ENCODE measurements at places on chromosomes 1 and 21.
A peak's percentile ranks its signal among the peaks of the same experiment; 100 is the strongest.

GRCh38 chr21:31255896-31256295 is 88.2 kb downstream of the TIAM1 start:
- DNase-seq: no peak

DNA sequence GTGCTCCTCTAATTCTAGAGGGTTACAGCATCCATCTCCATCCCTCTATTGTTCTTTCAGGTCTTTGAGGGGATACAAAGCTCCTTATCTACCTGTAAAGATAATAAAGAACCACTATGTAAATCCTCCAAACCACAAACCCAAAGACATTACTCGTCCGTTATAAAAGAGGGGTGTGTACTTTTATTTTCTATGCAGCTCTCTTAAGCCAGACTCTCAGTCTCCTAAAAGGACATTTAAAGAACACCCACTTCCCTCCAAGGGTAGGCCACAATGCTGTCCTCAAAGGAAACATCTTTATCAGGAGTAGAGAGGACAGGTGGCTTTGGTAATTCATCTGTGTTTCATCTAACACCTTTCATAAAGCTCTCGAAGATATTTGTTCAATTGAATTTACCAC is 67.9 kb upstream of the DYNLT5 start:
- no peak for DNase-seq

DNA sequence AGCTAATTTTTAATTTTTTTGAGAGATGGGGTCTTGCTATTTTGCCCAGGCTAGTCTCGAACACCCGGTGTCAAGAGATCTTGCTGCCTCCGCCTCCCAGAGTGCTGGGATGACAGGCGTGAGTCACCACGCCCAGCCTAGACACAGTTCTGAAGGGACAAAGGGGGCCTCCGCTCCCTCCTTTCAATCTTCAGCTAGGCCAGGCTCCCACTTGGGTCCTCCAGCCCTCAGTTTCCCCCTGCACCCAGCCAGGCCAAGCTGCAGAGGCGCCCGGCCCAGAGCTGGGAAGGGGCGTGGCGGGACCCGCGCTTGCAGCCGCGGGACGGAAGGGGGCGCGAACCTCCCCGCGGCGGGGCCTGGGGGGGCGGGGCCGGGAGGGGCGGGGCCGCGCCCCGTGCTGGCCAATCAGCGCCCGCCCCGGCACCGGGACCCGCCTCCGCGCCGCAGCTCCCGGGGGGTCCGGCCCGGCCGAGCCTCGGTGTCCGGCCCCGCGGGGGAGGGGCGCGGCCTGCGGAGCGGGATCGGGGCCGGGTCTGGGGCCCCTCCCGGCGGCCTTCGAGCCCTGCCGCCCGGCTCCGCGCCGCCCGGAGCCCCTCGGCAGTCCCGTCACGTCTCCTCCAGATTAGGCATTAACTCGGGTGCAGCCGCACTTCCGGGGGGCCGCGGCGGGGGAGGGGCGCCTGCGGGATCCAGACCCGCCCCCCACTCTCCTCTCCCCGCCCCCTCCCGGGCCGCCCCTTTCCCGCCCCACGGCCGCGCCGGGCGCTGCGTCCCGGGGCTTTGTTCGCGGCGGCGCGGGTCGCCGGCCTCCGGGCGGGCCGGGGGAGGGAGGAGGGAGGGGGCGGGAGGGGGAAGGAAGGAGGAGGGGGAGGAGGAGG is 559 bp upstream of the AGRN start:
- peak; percentile 62 for DNase-seq

DNA sequence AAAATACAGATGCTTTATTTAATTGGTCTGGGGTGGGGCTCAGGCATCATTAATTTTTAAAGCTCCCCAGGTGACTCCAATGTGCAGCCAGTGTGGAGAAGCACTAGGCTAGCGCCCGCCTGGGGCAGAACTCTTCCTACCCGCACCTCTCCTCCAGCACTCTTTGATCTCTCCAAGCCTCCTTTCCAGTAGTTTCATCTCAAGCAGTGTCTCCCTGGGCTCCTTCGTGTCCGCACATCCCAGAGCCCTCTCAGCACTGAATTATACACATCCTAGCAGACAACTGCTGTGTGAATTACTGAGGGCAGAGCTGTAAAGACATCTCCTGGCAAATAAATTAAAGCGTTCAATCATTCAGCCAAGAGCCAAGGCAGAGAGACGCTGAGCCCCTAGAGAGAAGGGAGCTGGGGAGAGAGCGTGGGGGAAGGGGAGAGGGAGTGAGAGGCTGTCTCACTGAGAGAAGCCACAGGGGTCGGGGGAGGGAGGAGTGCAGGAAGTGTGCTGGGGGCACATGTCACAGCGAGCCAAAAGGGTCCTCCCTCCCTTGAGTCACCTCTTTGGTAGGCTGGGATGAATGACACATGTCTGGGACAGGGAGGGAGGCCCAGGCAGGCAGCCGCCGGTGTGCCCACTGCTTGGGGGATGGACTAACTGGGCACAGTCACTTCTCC is 21.0 kb upstream of the PARP1 start:
- no peak for DNase-seq

GRCh38 chr1:89763649-89763986 is 57.2 kb upstream of the LRRC8D start:
- DNase-seq: no peak

- DNase-seq: peak; percentile 16
Measured at GRCh38 chr1:156052862-156053767, 483 bp downstream of the UBQLN4 start.

GRCh38 chr1:153342178-153342577 is 6.5 kb downstream of the PGLYRP4 start:
- no peak for DNase-seq

DNA sequence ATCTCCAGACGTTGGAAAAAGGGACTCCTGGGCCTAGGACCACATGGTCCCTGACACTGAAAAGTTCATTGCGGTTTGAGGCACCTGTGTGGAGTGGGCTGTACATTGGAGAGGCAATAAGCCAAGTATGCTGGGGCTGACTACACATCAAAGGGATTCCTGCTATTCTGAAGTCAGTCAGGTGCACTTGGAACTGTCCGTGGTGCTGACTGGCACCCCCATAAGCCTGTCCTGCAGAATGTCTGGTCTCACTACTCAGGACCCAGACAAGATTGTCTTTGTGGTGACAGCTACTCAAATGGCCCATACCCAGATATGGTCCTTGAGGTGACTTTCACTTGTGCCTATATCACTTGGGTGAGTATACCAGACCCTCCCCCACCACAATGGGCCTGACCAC is 150.6 kb downstream of the RWDD3 start:
- DNase-seq: no peak

- DNase-seq: no peak
Measured at GRCh38 chr1:236089046-236089773, 24.3 kb upstream of the NID1 start.

DNA sequence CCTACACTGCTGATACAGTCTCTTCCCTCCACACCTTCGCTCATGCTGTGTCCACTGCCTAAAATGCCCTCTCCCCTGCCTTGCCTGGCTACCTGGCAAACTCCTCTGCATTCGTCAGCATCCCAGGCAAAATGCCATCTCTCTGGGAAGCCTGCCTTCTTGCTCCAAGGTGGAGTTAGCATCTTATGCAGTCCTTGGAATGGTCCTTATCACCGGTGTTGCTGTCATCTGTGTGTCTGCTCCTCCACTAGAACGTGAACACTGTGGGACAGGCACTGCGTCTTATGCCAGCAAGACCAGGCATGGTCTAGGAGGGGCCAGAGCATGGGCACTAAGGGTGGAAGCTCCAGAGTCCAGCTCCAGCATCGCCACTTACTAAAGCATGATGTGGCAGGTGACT is 211.8 kb downstream of the MATN1 start:
- no peak for DNase-seq

- DNase-seq: no peak
Measured at GRCh38 chr1:24390924-24391782, 22.4 kb downstream of the STPG1 start.

GRCh38 chr1:23848673-23849616 is 19.1 kb downstream of the FUCA1 start:
- DNase-seq: no peak

DNA sequence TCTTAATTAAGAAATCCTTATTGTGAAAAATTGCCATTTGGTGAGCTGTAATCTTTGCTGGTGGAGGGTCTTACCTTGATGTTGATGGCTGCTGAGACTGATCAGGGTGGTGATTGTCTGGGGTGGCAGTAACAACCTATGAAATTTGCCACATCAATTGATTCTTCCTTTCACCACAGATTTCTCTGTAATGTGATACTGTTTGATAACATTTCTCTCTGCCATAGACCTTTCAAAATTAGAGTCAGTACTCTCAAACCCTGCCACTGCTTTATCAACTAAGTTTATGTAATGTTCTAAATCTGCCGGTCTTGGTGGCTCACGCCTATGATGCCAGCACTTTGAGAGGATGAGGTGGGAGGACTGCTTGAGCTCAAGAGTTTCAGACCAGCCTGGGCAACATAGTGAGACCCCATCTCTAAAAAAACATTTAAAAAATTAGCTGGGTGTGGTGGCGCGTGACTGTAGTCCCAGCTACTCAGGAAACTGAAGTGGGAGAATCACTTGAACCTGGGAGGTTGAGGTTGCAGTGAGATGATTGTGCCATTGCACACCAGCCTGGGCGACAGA is 5.0 kb downstream of the KPNA6 start:
- DNase-seq: no peak

- DNase-seq: no peak
Measured at GRCh38 chr1:218499011-218499691, 154.0 kb downstream of the TGFB2 start.

GRCh38 chr1:16430606-16431005 is 6.6 kb downstream of the SPATA21 start:
- DNase-seq: no peak

DNA sequence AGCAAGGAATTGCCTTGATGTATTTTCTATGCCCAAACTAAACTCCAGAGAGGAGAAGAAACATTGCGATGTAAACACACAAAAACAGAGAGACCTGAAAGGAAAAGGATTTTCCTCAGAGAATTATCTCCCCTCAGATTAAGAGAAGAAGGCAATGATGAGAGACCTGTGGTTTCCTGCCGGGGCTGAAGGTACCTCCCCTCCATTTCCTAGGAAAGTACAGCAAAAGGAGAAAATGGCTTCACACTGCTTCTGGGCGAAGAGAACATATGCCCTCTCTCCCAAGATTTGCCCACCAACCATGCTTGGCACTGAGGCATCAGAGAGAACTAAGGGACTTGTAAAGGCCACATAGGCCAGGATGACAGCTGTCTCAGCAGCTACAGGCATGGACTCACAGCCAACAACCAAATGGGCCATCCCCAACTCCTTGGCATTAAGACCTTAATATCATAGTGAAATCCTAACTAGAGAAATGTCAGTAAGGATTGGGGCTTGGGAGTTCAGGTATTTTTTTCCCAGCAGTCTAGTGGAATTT is 523.0 kb downstream of the PTPRC start:
- no peak for DNase-seq

DNA sequence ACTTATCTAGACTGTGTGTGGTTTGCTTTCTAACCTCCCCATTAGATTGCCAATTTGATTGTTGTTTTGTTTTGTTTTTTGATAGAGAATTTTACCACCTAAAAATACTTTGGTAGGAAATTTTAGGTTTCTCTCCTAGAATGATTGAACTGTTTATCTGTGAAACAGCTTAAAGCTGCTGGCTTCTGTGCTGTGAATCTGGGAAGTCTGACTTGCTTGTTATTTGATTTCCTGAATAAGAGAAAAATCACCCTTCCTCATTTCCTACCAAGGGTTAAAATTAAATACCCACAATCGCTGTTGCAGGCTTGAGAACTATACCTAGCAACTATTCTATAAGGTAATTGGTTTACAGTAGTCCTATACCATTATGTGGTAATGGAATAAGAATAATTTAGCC is 198.9 kb upstream of the CACYBP start:
- DNase-seq: no peak

GRCh38 chr1:38152351-38153065 is 105.9 kb upstream of the POU3F1 start:
- DNase-seq: no peak

DNA sequence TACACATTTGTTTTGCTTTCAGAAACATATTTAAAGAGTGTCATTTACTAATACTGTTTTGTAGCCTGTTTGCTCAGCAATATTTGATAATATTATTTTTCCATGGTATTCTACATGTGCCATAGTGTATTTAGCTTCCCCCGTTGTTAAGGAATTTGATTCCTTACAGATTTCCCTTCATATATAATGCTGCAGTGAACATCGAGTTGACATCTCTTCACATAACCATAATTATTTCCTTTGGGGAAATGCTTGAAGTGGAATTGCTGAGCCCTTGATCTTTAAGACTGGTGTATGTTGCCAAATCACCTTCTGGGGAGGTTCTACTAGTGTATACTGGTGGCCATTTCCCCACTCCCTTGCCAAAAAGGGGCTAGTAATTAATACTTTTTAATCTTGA is 42.6 kb downstream of the FAM163A start:
- no peak for DNase-seq

GRCh38 chr1:169460191-169460833 is 25.4 kb downstream of the SLC19A2 start:
- no peak for DNase-seq

DNA sequence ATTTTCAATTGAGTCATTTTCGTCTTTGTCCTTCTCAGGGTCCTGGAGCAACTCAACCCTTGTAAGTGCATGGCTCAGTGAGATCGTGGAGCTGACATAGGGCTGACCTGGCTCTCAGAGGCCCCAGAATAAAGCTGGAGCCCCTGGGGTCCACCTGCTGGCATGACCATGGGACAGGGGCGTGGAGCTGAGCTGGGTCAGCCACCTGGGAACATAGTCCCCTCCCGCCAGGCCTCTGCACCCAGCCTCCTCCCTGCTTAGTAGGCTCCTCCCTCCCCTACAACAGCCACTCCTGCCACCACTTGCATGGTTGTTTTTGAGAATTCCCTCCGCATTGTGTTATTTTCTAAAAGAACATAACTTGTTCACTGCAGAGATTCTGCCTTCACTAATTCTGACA is 3.1 kb upstream of the RIPK4 start:
- DNase-seq: no peak

DNA sequence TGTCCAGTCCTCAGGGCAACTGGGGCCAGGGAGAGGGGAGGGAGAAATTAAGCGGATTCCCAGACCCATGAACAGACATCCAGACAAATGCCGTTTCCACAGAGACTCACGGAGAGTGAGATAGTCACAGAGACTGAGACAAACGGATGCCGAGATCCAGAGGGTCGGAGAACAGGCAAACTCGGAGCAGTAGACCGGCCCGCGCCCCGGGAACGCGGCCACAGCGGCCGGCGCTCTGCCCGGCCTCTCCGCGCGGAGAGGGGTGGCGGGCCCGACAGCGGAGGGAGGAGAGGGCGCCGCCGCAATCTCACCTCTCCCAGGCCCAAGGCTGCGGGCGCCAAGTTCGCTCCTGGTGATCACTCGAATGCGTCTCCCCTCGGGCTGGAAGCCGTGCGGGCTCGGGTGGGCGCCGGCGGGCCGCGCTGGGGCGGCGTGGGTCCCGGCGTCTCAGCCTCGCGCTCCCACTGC is 831 bp upstream of the FOXD2 start:
- no peak for DNase-seq

Measured in stimulated activated CD4-positive, alpha-beta T cell treated with anti-CD3 and anti-CD28 coated beads, Interleukin-1b, Interleukin-23, amount 100 ng/mL, for 1 hour (primary cell).